D341Med (cell line): ENCODE measurements at places on chromosomes 4 and X.

GRCh38 chrX:102154900-102155805 is 624 bp downstream of the BEX5 start:
- peak; percentile 15 for DNase-seq

DNA sequence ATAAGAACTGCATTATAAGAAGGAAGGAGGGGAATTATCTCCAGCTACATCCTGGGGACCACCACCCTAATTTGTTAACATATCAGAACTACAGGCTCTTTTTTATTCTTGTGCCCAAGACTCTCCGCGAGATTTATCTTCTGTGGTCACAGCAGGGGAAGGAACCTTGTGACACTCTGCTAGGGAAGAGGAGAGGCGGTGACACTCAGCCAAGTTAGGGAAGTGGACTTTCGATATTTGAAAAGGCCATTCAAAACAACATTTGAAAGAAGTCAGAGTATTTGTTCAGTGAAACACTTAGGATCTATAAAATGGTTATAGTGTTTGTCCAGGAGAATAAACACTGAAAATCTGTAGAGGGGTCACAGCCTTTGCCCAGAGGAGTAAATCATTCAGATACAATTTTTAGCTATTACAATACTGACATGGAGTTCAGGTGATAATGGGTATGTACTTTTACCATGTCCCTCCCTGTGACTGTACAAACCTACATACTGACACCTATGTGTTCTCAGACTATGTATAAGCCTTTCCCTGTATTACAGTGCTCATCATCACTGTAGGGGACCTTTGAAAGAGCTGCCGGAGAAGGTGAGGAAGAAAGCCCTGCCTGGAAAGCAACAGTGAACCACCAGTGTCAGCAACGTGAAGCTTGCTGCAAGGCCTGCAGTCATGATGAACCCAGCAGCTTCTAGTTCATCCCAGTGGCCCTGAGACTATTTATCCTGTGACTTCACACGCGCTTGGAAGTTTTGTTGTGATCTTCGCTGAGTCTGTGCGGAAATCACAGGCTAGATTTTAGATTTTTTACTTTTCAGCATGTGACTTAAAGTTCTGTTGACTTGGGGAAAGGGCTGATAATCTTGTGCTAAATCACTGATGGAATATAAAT is 8.5 kb upstream of the PTTG2 start:
- no peak for DNase-seq

GRCh38 chr4:124046190-124046589 is 649.6 kb downstream of the SPRY1 start:
- no peak for DNase-seq

GRCh38 chr4:148258535-148258934 is 183.7 kb downstream of the NR3C2 start:
- DNase-seq, result no peak

DNA sequence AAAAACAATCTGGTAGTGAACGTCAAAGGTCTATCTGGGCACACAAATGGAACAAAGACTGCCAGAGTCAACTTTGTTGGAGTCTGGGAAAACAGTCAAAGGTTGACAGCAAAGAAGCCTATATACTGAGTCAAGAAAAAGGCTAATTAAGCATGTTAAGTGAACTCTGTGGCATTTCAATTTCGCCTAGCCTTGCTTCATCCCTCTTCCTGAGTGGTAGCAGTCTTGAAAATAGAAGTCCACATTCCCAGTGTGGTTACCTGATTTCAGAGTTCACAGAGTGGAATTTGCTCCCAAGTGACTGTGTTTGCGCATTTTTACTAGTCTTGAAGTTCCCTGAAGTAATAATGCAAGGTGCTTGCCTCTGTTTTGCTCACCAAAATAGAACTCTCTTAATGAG is 760.0 kb downstream of the FSTL5 start:
- DNase-seq, result no peak

GRCh38 chrX:40843643-40844042 is 108.3 kb upstream of the MED14 start:
- no peak for DNase-seq

DNA sequence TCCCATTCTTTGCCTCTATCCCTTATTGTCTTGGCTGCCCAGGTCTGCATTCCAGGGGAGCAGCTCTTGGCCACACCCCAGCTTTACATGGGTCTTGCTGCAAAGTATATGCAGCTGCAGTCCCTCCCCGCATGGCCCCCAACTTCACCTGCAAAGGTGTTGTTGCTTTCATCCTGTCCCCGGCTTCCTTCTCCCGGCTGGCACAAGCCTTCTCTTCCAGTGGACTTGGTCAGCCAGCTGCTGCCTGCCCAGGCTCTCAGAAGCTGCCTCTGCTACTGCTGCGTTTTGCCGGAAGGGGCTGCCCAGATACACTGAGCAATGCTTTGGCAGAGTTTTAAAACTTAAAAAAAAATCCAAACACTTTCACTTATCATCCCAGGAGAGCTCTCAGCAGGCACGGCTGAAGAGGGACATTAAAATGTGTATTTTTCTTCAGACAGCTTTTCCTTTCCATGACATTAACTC is 121.2 kb upstream of the PDLIM3 start:
- no peak for DNase-seq

DNA sequence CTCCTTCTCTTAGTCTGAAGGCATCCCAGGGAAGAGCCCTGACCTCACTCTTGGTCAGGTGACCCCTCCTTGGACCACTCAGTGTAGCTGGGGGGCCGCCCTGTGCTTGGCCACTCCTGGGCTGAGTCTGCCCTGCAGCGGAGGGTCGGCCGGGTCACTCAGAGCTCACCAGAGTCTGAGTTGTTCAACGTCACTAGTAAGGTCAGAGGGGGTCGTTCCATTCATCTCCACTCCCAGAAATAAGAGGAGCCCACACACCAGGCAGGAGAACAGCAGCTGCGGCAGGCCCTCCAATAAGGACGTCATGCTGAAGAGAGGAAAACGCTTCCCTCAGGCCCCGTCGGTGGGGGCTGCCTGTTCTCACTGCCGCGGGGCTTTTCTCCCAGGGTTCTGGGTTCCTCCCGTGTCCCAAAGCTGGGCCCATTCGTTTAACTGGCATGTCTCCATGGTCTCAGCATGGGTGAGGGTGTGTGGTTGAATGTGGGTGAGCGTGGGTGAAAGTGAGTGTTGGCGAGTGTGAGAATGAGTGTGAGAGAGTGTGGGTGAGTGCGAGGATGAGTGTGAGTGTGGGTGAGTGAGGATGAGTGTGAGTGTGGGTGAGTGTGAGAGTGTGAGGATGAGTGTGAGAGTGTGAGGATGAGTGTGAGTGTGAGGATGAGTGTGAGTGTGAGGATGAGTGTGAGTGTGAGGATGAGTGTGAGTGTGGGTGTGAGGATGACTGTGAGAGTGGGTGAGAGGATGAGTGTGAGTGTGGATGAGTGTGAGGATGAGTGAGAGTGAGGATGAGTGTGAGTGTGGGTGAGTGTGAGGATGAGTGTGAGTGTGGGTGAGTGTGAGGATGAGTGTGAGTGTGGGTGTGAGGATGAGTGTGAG is 47.7 kb downstream of the ING2 start:
- no peak for DNase-seq

GRCh38 chr4:119858176-119858575 is 208.5 kb downstream of the MAD2L1 start:
- DNase-seq, result no peak

DNA sequence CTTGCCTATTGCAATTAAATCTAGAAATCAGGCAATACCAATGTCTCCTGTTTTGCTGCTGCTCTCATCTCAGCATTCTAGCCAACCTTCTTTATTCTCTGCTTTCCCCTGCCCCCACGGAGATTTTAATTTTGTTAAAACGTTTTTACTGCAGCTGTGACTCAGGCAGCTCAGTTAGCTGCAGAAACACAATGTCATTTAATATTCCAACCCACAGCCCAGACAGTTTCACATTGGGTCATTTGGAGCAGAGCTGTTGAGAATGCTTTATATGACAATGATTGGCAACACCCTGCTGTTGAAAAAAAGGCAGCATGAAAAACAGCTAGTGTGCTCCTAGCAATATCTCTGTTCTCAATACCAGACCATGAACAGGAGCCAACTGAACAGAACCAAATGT is 12.6 kb upstream of the SLC10A4 start:
- DNase-seq, result no peak

DNA sequence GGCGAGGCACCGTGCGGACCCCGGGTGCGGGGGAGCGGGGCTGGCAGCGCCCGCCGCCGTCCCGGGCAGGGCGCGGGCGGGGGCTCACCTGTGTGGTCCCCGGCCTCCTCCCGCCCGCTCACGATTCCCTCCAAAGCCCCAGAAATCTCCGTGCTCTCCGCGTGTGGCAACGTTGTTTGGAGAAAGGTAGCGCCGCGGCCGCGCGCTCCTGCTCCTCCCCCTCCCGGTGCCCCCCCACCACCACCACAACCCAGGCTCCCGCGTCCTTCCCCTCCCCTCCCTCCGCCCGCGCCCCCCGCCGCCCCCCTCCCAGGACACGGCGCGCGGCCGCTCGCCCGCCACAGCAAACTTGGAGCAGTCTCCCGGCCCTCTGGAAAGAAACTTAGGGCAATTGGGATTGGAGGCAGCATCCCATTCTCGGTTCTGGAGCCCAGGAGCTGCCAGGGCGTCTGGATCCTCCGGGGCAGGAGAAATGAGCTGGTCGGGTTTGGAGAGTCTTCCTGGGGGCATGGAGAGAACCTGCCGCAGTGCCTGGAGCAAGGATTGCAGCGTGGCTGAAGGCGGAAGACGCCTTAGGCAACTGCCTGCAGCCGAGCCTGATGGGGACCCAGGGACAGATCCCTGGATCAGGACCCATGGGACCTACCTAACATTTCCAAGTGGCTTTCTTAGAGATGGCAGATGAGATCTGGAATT is 855 bp downstream of the KLF3 start:
- DNase-seq, result peak; percentile 68

GRCh38 chr4:37425857-37426256 is 181.3 kb downstream of the NWD2 start:
- no peak for DNase-seq

DNA sequence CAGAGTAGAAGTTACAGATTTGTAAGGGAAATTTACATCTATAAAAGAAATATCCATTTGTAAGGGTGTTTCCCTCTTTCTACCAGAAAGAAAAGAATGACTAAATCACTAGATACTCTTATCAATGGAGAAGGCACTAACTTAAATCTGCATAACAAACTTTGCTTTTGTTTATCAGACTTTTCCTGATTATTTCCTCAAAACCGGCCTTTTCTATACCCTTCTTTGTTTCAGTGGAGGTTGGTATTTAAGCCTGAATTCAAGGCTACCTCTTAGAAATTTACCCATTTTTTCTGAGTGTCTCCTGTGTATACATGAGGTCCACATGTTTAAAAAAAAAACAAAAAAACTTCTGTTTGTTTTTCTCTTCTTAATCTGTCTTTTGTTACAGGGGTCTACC is 80.4 kb upstream of the GRPR start:
- DNase-seq, result no peak

DNA sequence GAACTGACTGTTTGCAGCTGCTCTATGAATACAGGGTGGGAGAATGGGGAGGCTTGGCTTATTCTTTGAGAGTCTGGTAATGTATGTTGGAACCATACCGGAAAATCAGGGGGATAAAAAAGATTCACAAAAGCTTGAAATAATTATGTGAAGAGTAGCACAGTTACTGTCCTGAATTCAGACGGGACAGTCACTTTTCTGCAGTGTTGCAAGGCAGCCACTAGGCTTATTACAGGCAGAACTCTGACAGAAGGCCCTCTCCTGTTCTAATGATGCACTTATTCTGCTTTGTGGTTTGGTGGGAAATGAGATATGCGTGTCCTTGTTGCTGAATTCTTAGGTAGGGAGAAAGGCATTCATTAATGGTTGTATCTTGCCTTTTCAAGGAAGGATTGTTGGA is 37.2 kb downstream of the GUCY1B1 start:
- DNase-seq, result peak; percentile 50

- no peak for DNase-seq
Measured at GRCh38 chr4:160299608-160300007, 1196.7 kb downstream of the RAPGEF2 start.

GRCh38 chr4:101730291-101731117 is 60.0 kb upstream of the BANK1 start:
- peak; percentile 64 for DNase-seq

DNA sequence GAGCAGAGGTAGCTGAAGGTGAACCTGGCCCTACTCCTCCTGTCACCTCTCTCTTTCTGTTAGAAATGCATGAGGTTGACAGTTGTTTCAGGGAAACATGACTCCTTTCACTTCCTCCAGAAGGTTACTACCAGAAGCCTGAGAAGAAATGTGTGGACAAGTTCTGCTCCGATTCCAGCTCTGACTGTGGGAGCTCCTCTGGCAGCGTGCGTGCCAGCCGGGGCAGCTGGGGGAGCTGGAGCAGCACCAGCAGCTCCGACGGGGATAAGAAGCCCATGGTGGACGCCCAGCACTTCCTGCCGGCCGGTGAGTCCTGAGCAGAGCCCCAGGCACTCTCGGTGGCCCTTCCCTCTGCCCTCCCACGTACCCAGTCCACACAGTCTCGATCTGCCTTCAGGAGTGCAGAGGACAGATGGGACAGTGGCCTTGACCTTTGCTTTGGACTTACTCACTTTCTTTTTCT is 61.3 kb upstream of the TLR2 start:
- no peak for DNase-seq

- DNase-seq, result no peak
Measured at GRCh38 chr4:121720109-121720508, 23.3 kb upstream of the ANXA5 start.

DNA sequence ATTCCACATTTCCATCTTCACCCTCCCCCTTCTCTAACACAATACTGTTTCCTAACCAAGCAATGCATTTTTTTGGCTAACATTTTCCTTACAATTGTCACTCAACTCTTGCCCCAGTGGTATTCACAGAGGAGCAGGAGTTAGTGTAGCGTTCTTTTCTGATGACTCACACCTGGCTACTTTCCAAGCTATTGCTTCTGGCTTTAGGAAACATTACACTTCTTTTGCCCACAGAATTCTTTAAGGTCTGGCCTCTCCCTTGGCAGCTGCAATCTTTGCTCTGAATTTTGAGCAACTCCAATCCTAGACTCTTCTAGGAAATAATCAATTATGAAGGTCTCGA is 27.5 kb upstream of the PDGFC start:
- no peak for DNase-seq

DNA sequence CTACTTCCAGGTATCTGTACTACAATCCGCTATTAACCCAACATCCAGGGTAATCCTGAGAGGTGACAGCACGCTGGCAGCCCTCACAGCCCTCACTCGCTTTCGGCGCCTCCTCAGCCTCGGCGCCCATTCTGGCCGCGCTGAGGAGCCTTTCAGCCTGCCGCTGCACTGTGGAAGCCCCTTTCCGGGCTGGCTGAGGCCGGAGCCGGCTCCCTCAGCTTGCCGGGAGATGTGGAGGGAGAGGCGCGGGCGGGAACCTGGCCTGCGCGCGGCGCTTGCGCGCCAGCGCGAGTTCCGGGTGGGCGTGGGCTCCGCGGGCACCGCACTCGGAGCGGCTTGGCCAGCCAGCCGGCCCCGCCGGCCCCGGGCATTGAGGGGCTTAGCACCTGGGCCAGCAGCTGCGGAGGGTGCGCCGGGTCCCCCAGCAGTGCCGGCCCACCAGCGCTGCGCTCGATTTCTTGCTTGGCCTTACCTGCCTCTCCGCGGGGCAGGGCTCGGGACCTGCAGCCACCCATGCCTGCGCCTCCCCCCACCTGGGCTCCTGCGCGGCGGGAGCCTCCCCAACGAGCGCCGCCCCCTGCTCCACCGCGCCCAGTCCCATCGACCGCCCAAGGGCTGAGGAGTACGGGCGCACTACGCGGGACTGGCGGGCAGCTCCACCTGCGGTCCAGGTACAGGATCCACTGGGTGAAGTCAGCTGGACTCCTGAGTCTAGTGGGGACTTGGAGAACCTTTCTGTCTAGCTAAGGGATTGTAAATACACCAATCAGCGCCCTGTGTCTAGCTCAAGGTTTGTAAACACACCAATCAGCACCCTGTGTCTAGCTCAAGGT is 87.3 kb downstream of the PRSS12 start:
- no peak for DNase-seq
